A673 (cell line): ENCODE measurements at places on chromosomes 1 and 21. TPM values are rescaled to one million over a fixed set of nuclear protein-coding genes. Genes with fewer than 3 reads are reported as not detected.
A peak's percentile ranks its signal among the peaks of the same experiment; 100 is the strongest.

GRCh38 chr1:105485207-105485606, 1571.3 kb upstream of the PRMT6 start:
- no peaks in the 10 kb centered on the region for H3K27me3 ChIP-seq
- H3K4me3 ChIP-seq, result no peak overlapping the region
- H3K36me3 ChIP-seq, result no peaks in the 10 kb centered on the region
- H3K4me1 ChIP-seq, result no peaks in the 10 kb centered on the region
- no peak overlapping the region for H3K27ac ChIP-seq
- DNase-seq, result no peak

DNA sequence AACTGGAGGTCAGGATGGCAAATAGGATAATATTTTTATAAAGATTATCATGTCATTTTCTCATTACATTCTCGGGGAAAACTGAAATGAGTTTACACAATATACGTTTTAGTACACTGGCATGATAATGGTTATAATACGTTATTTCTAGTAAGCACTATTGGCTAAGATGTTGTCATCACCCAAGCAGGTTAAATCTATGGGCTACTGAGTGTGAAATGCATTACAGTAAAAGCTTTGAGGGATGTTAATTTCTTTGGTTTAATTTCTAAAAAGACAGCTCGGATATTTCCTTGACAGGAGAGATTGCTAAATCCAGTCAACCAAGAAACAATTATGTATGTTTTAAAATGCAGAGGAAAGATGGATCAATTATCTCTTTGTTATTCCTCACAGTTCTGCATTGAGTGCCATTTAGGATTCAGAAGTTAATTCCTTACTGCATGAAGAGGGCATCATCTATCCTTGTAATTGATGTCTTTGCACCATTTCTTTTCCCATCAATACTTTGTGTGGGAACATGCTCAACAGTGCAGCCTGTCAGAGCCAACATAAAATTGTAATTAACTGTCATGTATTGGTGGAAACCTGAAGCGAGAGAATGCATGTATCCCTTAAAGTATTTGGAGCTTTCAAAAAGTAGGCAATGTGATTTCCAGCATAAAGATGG, 222.4 kb upstream of the ZP4 start:
- no peaks in the 10 kb centered on the region for H3K36me3 ChIP-seq
- DNase-seq, result no peak
- H3K4me3 ChIP-seq, result no peak overlapping the region
- H3K27ac ChIP-seq, result no peak overlapping the region
- no peaks in the 10 kb centered on the region for H3K4me1 ChIP-seq
- H3K27me3 ChIP-seq, result no peaks in the 10 kb centered on the region

- no peaks in the 10 kb centered on the region for H3K4me1 ChIP-seq
- no peaks in the 10 kb centered on the region for H3K36me3 ChIP-seq
- H3K4me3 ChIP-seq, result no peak overlapping the region
- no peaks in the 10 kb centered on the region for H3K27me3 ChIP-seq
- peak; percentile 22 for DNase-seq
- H3K27ac ChIP-seq, result no peak overlapping the region
Observed at GRCh38 chr1:213564215-213564659, 423.5 kb upstream of the PROX1 start.

GRCh38 chr1:7198664-7199063, 413.4 kb downstream of the CAMTA1 start:
- H3K27me3 ChIP-seq, result peaks cover 7% of the 10 kb centered on the region
- H3K27ac ChIP-seq, result no peak overlapping the region
- H3K4me1 ChIP-seq, result no peaks in the 10 kb centered on the region
- no peak overlapping the region for H3K4me3 ChIP-seq

GRCh38 chr1:54803761-54804470, 2.8 kb upstream of the TTC22 start:
- peaks cover 16% of the 10 kb centered on the region for H3K27me3 ChIP-seq
- no peaks in the 10 kb centered on the region for H3K4me1 ChIP-seq
- DNase-seq, result no peak
- H3K27ac ChIP-seq, result no peak overlapping the region

GRCh38 chr1:161139766-161140165, 7.3 kb upstream of the DEDD start:
- H3K36me3 ChIP-seq, result no peaks in the 10 kb centered on the region
- no peak overlapping the region for H3K4me3 ChIP-seq
- peak; percentile 69 for DNase-seq
- no peaks in the 10 kb centered on the region for H3K4me1 ChIP-seq
- no peaks in the 10 kb centered on the region for H3K27me3 ChIP-seq

DNA sequence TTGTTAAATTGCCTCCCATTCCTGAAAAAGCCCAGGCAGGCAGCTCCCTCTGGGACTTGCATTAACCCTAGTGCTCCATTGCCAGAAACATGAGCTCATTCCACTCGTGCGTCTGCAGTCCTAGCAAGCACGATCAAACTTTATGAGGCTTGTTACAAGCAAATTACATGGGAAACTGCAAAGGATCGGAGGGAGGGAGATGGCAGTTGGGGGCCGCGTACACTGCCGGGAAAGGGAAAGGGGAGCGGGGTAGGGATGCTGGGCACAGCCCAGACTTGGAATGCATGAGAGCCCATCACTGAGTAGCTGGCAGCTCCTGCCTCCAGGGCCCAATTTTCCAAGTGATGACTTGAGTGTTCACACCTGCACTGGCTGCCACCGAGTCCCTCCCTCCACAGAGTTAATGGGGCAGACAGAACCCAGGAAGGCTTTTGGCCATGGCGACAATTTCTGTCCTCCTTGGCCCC, 169.9 kb downstream of the BRINP2 start:
- peak; percentile 23 for DNase-seq
- no peaks in the 10 kb centered on the region for H3K27me3 ChIP-seq
- H3K36me3 ChIP-seq, result no peaks in the 10 kb centered on the region
- H3K4me3 ChIP-seq, result no peak overlapping the region
- no peaks in the 10 kb centered on the region for H3K4me1 ChIP-seq

GRCh38 chr1:216521477-216521876, 98.2 kb upstream of the USH2A start:
- H3K27me3 ChIP-seq, result peaks cover 76% of the 10 kb centered on the region
- no peaks in the 10 kb centered on the region for H3K36me3 ChIP-seq
- H3K4me1 ChIP-seq, result no peaks in the 10 kb centered on the region
- DNase-seq, result no peak
- H3K4me3 ChIP-seq, result no peak overlapping the region

- H3K27ac ChIP-seq, result no peak overlapping the region
- DNase-seq, result no peak
- no peaks in the 10 kb centered on the region for H3K27me3 ChIP-seq
- no peak overlapping the region for H3K4me3 ChIP-seq
- H3K36me3 ChIP-seq, result no peaks in the 10 kb centered on the region
- no peaks in the 10 kb centered on the region for H3K4me1 ChIP-seq
Observed at GRCh38 chr1:4207183-4207582, 307.1 kb upstream of the C1orf174 start.

DNA sequence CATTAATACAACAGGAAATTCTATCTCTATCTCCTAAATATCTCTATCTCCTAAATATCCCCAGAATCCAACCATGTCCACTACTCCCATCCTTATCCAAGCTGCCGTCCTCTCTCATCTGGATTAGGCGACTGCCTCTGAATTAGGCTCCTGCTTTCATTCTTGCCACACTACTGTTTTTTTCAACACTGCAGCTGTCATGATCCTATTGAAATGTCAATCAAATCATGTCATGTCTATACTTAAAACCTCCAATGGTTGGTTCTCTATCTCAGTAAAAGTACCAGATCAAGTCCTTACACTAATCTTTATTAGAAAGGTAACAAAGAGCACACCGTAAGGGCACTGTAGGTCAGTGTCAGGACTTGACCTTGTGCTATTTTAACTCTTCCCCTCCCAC, 82.0 kb upstream of the NFIA start:
- no peak overlapping the region for H3K27ac ChIP-seq
- no peak for DNase-seq
- no peaks in the 10 kb centered on the region for H3K36me3 ChIP-seq
- peaks cover 7% of the 10 kb centered on the region for H3K27me3 ChIP-seq

DNA sequence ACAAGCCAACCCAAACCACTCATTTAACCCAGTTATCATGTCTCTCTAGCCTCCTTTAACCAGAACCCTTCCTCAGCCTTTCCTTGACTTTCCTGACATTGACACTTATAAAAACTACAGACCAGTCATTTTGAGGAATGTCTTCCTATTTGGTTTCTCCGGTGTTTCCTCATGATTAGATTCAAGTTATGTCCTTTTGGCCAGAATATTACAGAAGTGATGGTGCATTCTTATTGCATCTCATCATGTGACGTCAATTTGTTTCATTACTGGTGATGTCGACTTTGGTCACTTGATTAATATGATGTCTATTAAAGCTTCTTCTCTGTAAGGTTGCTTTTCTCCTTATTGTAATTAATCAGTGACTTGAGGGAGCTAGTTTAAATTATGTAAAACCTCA, 6.1 kb upstream of the RCSD1 start:
- no peaks in the 10 kb centered on the region for H3K36me3 ChIP-seq
- H3K4me3 ChIP-seq, result no peak overlapping the region
- no peak overlapping the region for H3K27ac ChIP-seq
- no peaks in the 10 kb centered on the region for H3K4me1 ChIP-seq

DNA sequence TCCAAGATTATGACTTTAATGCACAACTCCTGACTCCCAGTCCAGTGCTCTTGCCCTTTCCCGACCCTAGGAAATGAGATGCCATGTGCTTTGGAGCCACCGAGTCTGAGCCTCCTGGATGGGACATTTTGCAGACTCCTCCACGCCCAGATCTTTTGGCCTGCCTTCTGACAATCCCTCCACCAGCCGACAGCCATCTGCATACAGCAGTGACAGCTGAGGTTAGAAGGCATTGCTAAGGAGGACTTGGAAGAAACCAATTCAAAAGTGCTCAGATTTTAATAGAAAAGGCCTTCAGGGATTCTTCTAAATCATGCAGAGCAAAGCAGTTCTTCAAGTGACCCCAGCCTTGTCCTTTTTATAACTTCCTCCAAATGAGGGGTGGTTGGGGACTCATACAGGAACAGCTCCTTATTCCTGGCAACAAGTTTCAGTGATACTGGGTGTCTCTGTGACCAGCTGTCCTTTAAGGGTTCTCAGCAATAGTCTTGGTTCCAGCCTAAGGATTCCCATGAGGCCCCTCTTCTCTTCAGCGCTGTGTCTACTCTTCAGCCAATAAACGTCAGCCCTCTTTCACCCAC, 369.3 kb downstream of the PBX1 start:
- H3K4me3 ChIP-seq, result no peak overlapping the region
- H3K27ac ChIP-seq, result no peak overlapping the region
- no peak for DNase-seq
- H3K27me3 ChIP-seq, result no peaks in the 10 kb centered on the region
- no peaks in the 10 kb centered on the region for H3K36me3 ChIP-seq

- H3K36me3 ChIP-seq, result no peaks in the 10 kb centered on the region
- no peak for DNase-seq
- no peak overlapping the region for H3K4me3 ChIP-seq
- H3K4me1 ChIP-seq, result no peaks in the 10 kb centered on the region
- H3K27ac ChIP-seq, result no peak overlapping the region
Observed at GRCh38 chr1:184208622-184209021, 157.1 kb downstream of the TSEN15 start.

- no peak for DNase-seq
- H3K4me3 ChIP-seq, result no peak overlapping the region
- no peaks in the 10 kb centered on the region for H3K36me3 ChIP-seq
- no peaks in the 10 kb centered on the region for H3K27me3 ChIP-seq
- no peaks in the 10 kb centered on the region for H3K4me1 ChIP-seq
Observed at GRCh38 chr1:163970151-163970550, 588.8 kb upstream of the PBX1 start.

- H3K4me3 ChIP-seq, result no peak overlapping the region
- no peaks in the 10 kb centered on the region for H3K36me3 ChIP-seq
- DNase-seq, result peak; percentile 43
Observed at GRCh38 chr1:25148673-25149300, 83.5 kb downstream of the SYF2 start.

GRCh38 chr1:93296555-93297154, 49.1 kb upstream of the DR1 start:
- H3K4me1 ChIP-seq, result no peaks in the 10 kb centered on the region
- H3K27me3 ChIP-seq, result no peaks in the 10 kb centered on the region
- no peak overlapping the region for H3K4me3 ChIP-seq
- peak; percentile 29 for DNase-seq
- H3K36me3 ChIP-seq, result no peaks in the 10 kb centered on the region
- no peak overlapping the region for H3K27ac ChIP-seq

- H3K4me3 ChIP-seq, result peak overlapping the region; percentile 80
- H3K27me3 ChIP-seq, result no peaks in the 10 kb centered on the region
- H3K27ac ChIP-seq, result peak overlapping the region; percentile 78
- DNase-seq, result no peak
- peaks cover 3% of the 10 kb centered on the region for H3K36me3 ChIP-seq
Observed at GRCh38 chr1:246564839-246565750, 966 bp downstream of the TFB2M start.

DNA sequence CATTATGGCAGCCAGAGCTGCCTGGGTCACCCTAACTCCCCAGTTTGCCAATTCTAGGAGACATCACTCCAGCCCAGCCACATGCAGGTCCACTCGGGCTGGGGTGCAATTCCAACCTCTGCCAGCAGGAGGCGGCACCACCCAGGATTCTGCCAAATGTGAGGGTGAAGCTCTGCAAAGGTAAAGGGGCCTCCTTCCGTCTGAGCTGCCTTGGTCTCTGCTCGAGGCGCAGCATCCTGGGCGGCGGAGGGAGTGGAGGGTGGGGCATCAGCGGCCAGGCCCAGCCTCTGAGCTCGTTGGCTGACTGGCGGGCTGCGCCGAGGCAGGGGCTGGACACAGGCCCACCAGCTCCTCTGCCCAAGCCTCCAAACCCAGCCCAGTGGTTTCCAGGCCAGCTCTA, 63.8 kb downstream of the ARHGEF16 start:
- no peak overlapping the region for H3K27ac ChIP-seq
- no peaks in the 10 kb centered on the region for H3K4me1 ChIP-seq
- DNase-seq, result no peak
- H3K4me3 ChIP-seq, result no peak overlapping the region
- no peaks in the 10 kb centered on the region for H3K27me3 ChIP-seq

- peaks cover 9% of the 10 kb centered on the region for H3K4me1 ChIP-seq
- H3K4me3 ChIP-seq, result no peak overlapping the region
- H3K27me3 ChIP-seq, result no peaks in the 10 kb centered on the region
- H3K36me3 ChIP-seq, result no peaks in the 10 kb centered on the region
- no peak overlapping the region for H3K27ac ChIP-seq
Observed at GRCh38 chr1:26289158-26290059, 9.5 kb downstream of the SH3BGRL3 start.

DNA sequence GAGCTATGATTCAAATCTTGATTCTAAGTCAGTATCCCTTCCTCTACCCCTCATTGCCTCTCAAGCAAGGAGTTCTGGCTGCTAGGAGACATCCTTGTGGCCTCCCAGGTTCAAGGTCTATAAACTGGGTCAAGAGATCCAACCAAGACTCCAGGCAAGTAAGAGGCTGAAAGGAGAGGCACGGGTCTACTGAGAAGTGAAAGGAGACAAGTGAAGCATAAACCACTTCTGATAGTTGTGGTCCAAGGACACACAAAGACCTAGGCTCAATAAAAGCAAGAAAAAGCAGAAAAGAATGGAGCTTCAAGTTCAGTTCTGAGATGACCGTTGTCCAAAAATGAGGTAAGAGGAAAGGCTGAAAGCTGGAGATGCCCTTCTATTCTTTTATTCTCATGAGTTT, 17.8 kb upstream of the PPP2R5A start:
- DNase-seq, result no peak
- no peak overlapping the region for H3K4me3 ChIP-seq
- no peak overlapping the region for H3K27ac ChIP-seq
- H3K4me1 ChIP-seq, result no peaks in the 10 kb centered on the region

The GBP5 gene
- 0.09 TPM in 1 of 2 replicates, not detected in the other for total RNA-seq

The PADI4 gene
- total RNA-seq, result not detected in 2 replicates

The C8B gene
- total RNA-seq, result 0.39 TPM in 1 of 2 replicates, not detected in the other

The SH3D21 gene
- 2.9 and 4.0 TPM in 2 replicates for total RNA-seq

The GJB4 gene
- total RNA-seq, result not detected in 2 replicates

The ASTN1 gene
- 0.41 and 0.46 TPM in 2 replicates for total RNA-seq

The S100A3 gene
- total RNA-seq, result 0.61 and 0.99 TPM in 2 replicates

The FAM151A gene
- not detected in 2 replicates for total RNA-seq
